ENCODE measurements at places on chromosomes 4 and X. TPM values are rescaled to one million over a fixed set of nuclear protein-coding genes. Genes with fewer than 3 reads are reported as not detected.

Gene SMR3B
- not detected for total RNA-seq

Gene SCRG1
- not detected for total RNA-seq

Gene ZNF157
- total RNA-seq = not detected

Gene SPARCL1
- total RNA-seq = 60.4 TPM

Gene ZNF280C
- 5.9 TPM for total RNA-seq

Gene PAGE2B
- not detected for total RNA-seq

Gene POF1B
- total RNA-seq = 0.84 TPM

Gene CYTL1
- total RNA-seq = 121 TPM

Gene NUDT10
- total RNA-seq = 0.20 TPM

All from mammary microvascular endothelial cell (primary cell).